Prostate gland (tissue), 2 donors: ENCODE measurements at places on chromosomes 16 and 17. TPM values are rescaled to one million over a fixed set of nuclear protein-coding genes. Genes with fewer than 3 reads are reported as not detected.

KRTAP16-1 gene
- total RNA-seq = not detected

ZFP3 gene
- total RNA-seq = 8.5 TPM

RBBP6 gene
- total RNA-seq = 92.7 TPM

HS3ST3A1 gene
- total RNA-seq = 3.1 TPM

CDK3 gene
- total RNA-seq = 16.9 TPM

DNA sequence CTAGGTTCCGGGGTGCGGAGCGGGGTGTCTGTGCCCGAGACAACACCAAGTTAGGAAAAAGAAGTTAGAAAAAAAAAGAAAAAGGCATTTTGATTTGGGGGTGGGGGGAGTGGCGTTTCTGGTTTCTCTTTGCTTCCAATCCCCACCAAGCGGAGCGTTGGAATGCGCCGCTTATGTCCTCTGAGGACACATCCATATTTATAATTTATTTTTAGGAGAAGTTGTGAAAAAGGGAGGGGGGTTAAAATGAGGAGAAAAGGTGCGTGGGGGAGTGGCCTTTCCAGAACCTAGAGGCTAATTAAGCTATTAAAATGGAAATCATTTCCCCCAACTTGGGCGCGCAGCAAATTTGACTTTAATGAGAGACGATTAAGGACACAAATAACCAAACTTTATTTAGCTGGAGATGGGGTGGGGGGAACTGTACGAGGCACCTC is 232.1 kb downstream of the MRTFB start:
- peaks cover 9% of the 10 kb centered on the region for H3K4me1 ChIP-seq
- DNase-seq = no peak
- H3K4me3 ChIP-seq = peak overlapping the region; percentile 90
- peak overlapping the region; percentile 78 for H3K27ac ChIP-seq

- no peaks in the 10 kb centered on the region for H3K27me3 ChIP-seq
- H3K27ac ChIP-seq = no peak overlapping the region
- H3K4me1 ChIP-seq = peaks cover 15% of the 10 kb centered on the region
- H3K4me3 ChIP-seq = no peak overlapping the region
Observed at GRCh38 chr17:39714234-39714633, 14.4 kb downstream of the ERBB2 start.

GRCh38 chr16:81005610-81006161 is 999 bp downstream of the CMC2 start:
- H3K27ac ChIP-seq = peak overlapping the region; percentile 99
- peaks cover 11% of the 10 kb centered on the region for H3K4me1 ChIP-seq
- peak overlapping the region; percentile 99 for H3K4me3 ChIP-seq
- no peaks in the 10 kb centered on the region for H3K27me3 ChIP-seq
- no peaks in the 10 kb centered on the region for H3K36me3 ChIP-seq
- no peak for DNase-seq

DNA sequence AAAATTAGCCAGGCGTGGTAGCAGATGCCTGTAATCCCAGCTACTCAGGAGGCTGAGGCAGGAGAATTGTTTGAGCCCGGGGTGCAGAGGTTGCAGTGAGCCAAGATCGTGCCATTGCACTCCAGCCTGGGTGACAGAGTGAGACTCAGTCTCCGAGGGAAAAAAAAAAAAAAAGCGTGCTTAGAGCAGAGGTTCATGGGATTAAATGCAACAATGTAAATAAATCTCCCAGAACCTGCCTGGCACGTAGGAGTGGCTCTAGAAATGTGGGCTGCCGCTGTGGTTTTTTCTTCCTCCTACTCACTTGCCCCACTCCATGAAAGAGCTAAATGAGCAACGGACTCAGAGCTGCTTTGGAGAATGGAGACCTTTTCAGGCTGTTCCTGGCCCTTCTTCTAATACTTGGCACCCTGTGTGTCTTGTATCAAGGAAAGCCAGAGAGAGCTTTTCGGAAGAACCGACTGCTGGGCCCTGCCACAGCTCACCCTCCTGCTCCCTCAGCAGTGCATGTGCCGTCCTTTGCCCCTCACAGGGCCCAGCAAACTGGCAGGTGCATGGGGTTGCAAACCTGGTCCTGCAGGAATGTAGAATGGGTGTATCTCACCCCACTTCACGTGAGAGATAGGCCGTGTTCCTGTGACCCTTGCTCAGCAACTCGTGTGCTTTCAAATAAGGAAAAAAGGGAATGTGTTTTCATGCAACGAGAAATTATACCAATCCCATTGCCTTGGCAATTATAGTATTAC is 52.0 kb downstream of the LDHD start:
- no peak overlapping the region for H3K4me3 ChIP-seq
- H3K27me3 ChIP-seq = no peaks in the 10 kb centered on the region
- no peaks in the 10 kb centered on the region for H3K36me3 ChIP-seq

DNA sequence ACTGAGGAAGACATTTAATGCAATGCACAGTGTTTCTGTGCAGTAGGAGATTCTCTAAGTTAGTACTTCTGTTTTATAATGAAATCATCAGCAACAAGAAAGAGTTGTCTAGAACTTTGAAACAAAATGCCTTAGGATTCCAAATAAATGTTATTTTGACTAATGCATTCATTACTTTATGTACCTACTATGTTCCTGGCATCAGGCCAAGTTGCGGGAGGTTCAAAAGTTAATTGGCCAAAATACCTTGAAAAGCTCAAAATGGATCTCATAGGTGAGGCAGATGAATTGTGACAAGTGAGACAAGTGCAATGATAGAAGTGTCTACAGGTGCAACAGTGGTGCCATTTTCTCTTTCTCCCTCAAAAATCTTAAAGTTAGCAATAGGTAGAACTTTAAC is 289.4 kb downstream of the TOX3 start:
- no peaks in the 10 kb centered on the region for H3K27me3 ChIP-seq
- no peak overlapping the region for H3K27ac ChIP-seq
- H3K4me1 ChIP-seq = no peaks in the 10 kb centered on the region

GRCh38 chr16:85462714-85463611 is 150.2 kb upstream of the GSE1 start:
- H3K4me1 ChIP-seq = peaks cover 3% of the 10 kb centered on the region
- H3K27me3 ChIP-seq = no peaks in the 10 kb centered on the region
- H3K4me3 ChIP-seq = peak overlapping the region; percentile 24
- no peaks in the 10 kb centered on the region for H3K36me3 ChIP-seq
- H3K27ac ChIP-seq = peak overlapping the region; percentile 41

GRCh38 chr17:56160422-56160821 is 7.1 kb downstream of the ANKFN1 start:
- no peak overlapping the region for H3K4me3 ChIP-seq
- DNase-seq = peak; percentile 22
- no peaks in the 10 kb centered on the region for H3K27me3 ChIP-seq
- H3K36me3 ChIP-seq = no peaks in the 10 kb centered on the region
- peak overlapping the region; percentile 39 for H3K27ac ChIP-seq
- peaks cover 3% of the 10 kb centered on the region for H3K4me1 ChIP-seq
